ENCODE measurements at places on chromosomes 2 and 18.

GRCh38 chr2:151756820-151757219 lies 22.5 kb upstream of the NEB start:
- DNase-seq, result no peak

GRCh38 chr2:239204136-239204875 lies 196.5 kb downstream of the HDAC4 start:
- DNase-seq, result no peak

- DNase-seq, result no peak
Measured at GRCh38 chr18:44909191-44909719, 228.6 kb downstream of the SETBP1 start.

DNA sequence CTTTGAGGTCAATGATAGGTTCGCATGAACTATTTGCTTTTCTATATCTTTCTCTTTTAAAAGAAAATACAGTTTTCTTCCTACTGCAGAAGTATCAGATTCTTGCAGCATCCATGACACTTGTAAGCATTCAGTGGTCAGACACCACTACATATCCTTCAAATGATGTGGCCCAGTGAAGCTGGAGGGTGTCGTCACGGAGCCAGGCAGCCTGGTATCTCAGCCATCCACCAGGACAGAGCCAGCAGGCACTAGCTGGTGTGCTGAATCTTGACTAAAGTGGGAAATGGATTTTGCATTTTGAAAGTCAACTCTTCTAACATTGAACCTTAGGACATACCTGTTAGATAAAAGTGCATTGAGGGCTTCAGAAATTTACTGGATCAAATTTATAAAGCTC lies 5.4 kb downstream of the KLHL14 start:
- no peak for DNase-seq

GRCh38 chr2:145415151-145415550 lies 895.2 kb upstream of the ZEB2 start:
- no peak for DNase-seq
